ENCODE measurements at places on chromosomes 4 and X. TPM values are rescaled to one million over a fixed set of nuclear protein-coding genes. Genes with fewer than 3 reads are reported as not detected.
A peak's percentile ranks its signal among the peaks of the same experiment; 100 is the strongest.

Gene MMAA
- total RNA-seq, result 17.4 TPM

Gene FMR1NB
- total RNA-seq, result not detected

Gene ABLIM2
- 1.2 TPM for total RNA-seq

Gene DSPP
- total RNA-seq, result not detected

Gene DGAT2L6
- total RNA-seq, result not detected

Gene XKRX
- 0.30 TPM for total RNA-seq

DNA sequence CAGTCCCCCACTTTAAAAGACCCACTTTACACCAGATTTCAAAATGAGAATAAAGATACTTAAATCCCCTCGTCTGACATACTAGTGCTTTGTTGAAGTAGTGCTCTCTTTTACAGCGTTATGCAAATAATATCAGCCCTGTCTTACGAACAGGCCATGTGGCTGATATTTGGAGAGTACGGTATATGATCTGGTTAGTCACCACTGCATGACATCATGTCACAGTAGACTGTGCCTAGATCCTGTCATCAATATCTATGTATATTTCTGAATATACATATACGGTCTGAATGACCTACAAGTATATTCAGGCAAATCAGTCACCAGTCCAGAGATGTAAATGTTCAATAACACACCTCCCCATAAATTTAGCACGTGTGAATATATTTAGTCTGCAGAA is 25.4 kb upstream of the XAGE1B start:
- DNase-seq, result no peak

- no peak for DNase-seq
Observed at GRCh38 chrX:7052541-7052940, 95.0 kb upstream of the STS start.

- no peak for DNase-seq
Observed at GRCh38 chrX:135435933-135436332, 14.2 kb downstream of the SMIM10L2A start.

DNA sequence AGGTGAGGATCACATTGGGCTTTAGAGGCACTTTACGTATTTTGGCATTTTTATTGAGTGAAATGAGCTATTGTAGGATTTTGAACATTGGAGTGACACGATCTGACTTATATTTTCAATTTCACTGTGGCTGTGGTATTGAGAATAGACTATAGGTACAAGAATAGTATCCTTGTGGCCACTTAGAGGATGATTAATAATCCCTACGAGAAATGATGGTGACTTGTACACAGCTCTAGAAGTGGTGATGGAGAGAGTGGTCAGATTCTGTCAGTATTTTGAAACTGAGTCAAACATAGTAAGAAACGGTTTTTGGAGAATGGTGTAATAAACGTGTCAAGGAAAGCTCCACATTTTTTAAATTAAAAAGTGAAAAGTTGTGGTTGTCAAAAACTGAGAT is 494.7 kb downstream of the EPHA5 start:
- no peak for DNase-seq

GRCh38 chr4:90128961-90129495 is 1.8 kb downstream of the CCSER1 start:
- DNase-seq, result peak; percentile 15

DNA sequence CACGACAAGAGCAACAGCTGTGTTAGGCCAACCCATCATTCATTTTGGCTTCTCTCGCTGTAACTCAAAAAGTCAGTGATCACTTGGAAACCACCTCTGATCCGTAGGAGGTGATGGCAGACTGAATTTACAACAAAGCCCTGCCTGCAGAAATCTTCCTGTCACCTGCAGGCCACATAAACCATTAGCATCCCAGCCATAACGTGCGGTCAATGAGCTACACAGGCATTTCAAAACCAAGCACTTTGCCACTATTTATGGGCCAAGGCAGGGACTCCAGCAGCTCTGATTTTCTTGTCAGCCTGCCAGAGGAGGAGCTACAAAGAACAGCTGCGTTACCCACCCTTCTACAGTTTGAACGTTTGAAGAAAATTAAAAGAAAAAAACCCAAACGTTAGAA is 228.1 kb upstream of the PPARGC1A start:
- no peak for DNase-seq

DNA sequence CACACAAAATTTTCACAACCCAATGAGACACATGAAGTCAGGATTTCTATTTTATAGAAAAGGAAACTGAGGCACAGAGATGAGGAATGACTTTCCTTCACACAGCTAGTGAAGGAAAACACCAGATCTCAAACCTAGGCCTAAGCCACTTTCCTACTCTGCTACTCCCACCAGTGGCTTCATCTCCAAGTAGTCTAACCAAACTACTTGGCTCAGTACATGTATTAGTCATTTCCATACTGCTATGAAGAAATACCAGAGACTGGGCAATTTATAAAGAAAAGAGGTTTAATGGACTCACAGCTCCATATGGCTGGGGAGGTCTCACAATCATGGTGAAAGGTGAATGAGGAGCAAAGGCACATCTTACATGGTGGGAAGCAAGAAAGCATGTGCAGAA is 196.6 kb downstream of the EVC2 start:
- DNase-seq, result no peak

DNA sequence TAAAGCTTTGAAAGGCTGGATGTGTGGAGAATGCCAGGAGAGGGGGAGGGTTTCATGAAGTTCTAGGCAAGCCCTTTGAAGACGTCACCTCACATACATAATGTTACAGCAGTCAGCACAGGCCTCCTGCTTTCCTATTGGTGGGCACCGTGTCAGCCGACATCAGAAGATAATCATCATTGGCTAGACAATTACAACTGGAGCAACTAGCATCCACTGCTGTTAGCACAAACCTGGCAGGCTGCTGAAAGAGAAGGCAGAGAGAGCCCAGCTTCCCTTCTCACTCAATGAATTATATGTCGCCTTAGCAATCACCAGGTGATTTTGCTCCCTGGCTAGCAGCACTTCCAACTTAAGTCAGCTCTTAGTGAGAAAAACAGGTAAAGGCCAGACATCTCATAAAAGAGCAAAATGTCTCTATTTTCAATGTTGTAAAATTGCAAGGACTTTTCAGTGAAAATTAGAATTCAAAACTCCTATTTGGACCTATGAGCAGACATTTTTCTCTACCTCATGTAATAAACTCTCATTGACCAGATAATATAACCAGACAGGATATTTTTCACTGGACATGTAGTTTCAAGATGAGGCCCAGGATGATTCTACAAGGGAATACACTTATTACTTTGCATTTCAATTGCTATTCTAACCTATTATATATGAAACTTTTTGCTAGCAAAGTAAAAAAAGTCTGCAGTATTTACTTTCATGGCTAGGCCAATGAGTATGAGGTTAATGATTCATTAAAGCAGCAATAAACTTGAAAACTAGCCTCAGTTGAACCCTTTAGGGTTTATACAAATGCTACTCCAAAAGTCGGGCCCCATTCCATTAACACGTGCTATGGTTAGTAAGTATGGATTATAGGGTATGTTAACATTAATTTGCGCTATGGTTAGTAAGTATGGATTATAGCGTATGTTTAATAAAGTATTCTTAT is 4.3 kb downstream of the ELOVL6 start:
- DNase-seq, result peak; percentile 97

DNA sequence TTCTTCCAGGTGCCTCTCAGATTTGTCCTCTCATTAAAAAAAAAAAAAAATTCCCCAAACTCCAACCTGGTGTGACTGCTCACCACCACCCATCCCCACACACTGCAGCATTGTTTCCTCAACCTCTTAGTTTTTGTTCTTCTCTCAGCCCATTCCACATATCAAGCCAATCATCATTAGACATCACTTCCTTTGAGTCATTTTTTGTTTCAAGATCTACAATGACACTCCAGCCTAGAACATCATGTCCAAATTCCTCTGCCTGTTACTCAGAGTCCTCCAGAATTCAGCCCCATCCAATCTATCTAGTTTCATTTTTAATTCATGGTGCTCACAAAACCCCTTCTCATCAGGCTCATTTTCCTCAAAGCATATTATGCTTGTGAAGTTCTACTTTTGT is 262.5 kb upstream of the TEX13A start:
- peak; percentile 32 for DNase-seq

GRCh38 chrX:13574600-13574999 is 5.2 kb downstream of the EGFL6 start:
- DNase-seq, result no peak

DNA sequence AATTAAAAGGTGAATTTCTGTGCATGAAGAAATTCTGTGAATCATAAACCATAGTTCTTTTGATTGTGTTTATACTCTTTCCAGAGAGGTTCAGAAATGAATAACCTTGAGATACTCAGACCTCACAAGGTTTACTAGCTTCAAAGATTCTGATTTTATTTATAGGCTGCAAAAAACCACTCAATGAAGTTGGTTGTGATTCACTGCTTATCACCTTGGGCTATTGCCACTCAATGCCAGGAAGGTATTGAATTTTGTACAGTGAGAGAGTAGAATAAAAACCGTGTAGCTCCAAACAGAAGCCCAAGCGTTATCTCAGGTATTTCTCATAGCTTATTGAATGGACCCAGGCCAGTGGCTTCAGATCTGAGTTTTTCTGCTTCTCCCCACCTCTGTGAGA is 118.7 kb downstream of the FHIP1A start:
- DNase-seq, result peak; percentile 75

GRCh38 chr4:152364383-152364782 is 171.5 kb downstream of the FBXW7 start:
- no peak for DNase-seq

- no peak for DNase-seq
Observed at GRCh38 chrX:153460826-153461225, 9.6 kb downstream of the HAUS7 start.

DNA sequence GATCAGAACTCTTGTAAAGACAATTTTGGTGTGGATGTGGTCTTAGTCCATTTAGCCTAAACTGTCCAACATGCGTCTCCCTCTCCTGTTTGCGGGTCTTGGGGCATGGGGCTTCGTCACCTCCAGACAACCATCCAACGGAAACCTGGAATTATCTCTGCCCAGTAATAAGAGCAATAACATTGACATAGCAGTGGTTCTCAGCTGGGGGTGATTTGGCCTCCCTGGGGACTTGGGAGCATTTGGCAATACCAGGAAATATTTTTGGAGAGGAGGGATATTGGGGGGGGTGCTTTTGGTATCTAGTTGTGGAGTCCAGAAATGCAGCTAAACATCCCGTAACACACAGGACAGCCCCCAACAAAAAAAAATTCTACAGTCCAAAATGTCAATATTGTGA is 47.2 kb downstream of the SEL1L3 start:
- no peak for DNase-seq

DNA sequence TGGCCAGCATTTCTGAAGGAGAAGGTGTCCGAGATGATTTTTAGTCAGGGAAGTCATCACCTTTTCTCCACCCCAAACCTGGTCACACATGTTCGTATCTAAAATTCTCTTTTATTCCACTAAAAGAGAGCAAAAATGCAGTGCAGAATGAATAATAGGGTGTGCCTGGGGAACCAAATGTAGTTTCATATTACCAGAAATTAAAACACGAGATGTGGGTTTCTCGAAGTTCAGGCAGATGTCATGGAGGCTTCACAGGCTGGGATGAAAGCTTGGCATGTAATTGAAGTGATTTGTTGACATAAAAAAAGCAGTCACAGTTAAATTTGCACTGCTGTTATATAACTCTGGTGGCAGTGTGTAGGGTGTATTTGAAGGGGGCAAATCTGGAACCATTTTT is 165.5 kb upstream of the PDE5A start:
- DNase-seq, result no peak

GRCh38 chr4:159552979-159553768 is 450.3 kb downstream of the RAPGEF2 start:
- no peak for DNase-seq

DNA sequence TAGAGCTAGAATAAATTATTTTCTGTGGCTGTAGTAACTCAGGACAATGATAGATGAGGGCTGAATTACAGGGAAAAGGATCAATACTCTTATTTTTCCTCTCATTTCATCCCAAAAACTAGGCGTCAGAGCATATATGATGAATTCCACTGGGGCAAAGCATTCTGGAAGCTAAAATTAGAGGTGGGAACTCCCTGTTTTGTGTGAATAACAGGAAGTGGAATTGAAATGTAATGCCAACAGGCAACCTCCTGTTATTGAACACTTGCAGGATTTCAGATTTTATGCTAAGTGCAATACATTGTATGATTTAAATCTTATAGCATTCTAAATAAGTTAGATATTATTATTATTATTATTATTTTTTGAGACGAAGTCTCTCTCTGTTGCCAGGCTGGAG is 20.9 kb downstream of the HSD17B11 start:
- DNase-seq, result no peak

DNA sequence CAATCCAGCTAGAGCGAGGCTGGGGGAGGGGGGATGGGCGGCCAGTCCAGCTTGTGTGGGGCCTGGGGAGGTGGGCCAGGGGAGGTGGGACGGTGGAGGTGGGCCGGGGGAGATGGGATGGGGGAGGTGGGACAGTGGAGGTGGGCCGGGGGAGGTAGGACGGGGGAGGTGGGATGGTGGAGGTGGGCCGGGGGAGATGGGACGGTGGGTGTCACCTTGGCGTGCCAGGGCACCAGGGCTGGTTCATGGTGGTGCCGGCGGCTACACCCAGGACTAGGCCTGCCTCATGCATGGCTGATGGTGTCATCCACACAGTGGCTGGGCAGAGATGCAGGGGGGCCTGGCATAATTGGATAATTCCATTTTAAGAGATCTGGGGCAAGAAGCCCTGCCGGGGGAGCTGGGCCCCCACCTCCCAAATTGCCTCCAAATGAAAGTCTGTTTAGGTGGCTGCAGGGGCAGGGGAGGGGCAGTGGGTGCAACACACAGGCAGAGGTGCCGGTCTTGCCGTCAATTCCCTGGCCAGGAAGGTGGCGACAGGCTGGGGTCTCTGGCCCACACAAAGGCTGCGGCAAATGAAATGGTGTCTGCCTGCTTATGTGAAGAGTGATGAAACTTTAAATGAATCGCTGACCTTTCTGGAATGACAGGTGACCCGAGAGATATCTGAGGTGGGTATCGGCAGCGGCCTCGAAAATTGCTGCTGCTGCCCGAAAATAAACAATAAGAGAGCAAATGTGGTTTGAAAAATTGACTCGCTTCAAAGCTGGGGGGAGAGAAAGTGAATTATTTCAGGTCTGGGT is 82.1 kb downstream of the FAM53A start:
- no peak for DNase-seq

DNA sequence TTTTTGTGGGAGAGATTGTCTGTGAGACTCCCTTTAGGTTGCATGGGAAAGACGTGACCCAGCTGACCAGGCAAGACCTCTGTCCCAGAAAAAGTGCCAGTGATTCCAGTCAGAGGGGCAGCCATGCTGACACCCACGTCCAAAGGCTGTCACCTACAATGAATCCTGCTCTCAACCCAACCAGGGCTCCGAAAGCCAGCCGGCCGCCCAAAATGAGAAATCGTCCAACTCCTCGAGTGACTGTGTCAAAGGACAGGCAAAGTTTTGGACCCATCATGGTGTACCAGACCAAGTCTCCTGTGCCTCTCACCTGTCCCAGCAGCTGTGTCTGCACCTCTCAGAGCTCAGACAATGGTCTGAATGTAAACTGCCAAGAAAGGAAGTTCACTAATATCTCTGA is 5.5 kb downstream of the SLITRK2 start:
- no peak for DNase-seq

GRCh38 chr4:111778543-111778942 is 366.7 kb upstream of the FAM241A start:
- no peak for DNase-seq

- no peak for DNase-seq
Observed at GRCh38 chrX:120365320-120365719, 3.4 kb downstream of the ATP1B4 start.

GRCh38 chrX:39519566-39520301 is 578.0 kb downstream of the BCOR start:
- no peak for DNase-seq

GRCh38 chrX:49054073-49054762 is 4.6 kb upstream of the CCDC120 start:
- DNase-seq, result no peak

Measured in renal cortical epithelial cell (primary cell).